BJ (cell line): ENCODE measurements at places on chromosomes 4 and X. TPM values are rescaled to one million over a fixed set of nuclear protein-coding genes. Genes with fewer than 3 reads are reported as not detected.

- no peak for DNase-seq
Measured at GRCh38 chr4:17866810-17867209, 56.0 kb downstream of the NCAPG start.

DNA sequence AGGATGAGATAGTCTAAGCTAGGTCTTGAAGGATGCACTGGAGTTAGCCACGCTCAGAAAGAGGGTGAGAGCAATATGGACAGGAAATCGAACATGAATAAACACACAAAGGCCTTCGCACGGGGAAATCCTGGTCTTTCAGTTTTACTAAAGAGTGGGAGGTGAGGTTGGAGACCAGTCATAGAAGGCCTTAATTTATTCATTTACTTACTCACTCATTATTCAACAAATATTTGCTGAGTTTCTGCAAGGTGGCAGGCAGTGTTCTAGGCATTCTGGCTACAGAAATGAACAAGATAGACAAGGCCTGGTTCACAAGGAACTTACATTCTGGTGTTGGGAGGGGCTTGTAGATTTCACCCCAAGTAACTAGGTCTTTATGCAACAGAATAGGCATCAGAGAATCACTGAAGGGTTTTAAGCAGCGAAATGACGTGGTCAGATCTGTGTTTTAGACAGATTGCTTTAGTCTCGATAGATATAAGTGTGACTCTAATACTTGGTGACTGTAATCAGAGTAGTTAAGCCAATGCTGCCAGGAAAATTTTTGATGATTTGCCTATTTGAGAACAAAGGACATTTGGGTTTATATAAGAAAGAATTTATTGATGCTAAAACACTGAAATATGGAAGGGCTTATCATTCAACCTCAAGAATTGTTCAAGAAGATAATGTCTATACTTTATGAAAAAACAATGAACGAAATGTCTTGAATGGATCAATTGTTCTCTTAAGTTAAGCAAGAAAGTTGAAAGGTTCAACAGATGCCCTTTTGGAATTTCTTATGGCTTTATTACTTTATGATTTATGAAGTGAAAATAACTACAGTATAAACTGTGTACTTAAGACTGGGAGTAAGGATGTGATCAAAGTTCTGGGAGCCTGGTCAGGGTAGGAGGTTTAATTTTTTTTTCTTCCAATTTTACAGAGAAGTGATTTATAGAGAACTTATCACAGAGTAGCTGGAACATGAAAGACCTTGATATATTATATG is 184.4 kb upstream of the CASK start:
- no peak for DNase-seq

- DNase-seq = no peak
Measured at GRCh38 chr4:180285796-180286195, 1957.4 kb upstream of the TENM3 start.

DNA sequence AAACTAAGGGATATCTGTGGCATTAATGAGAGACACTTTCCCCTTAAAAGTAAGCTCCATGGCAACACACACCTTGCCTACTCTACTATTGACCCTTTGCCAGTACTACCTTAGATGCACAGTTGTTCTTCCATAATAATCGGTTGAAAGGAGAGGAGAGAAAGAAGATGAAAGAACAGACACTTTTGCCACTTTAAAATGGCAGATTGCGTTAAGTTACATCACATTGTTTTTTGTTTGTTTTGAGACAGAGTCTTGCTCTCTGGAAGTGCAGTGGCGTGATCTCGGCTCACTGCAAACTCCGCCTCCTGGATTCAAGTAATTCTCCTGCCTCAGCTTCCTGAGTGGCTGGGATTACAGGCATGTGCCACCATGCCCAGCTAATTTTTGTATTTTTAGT is 239.8 kb downstream of the SCFD2 start:
- no peak for DNase-seq

DNA sequence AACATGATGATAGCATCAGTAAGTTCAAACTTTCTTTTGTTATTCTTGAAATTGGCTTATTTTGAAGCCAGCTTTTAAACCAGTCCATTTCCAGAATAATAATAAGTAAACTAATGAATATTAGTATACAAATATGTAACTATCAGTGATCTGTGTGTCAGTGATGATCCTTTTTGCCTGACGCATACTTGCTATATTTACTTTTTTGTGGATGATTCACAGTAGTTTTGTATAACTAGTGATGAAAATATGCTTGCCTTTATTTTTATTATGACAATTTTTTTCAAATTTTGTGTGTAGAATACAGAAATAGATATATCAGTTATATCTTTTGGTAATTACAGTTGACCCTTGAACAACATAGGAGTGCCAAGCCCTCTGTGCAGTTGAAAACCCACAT is 49.5 kb downstream of the USP53 start:
- DNase-seq = no peak

- DNase-seq = peak; percentile 69
Measured at GRCh38 chr4:149885896-149886295, 70.3 kb upstream of the IQCM start.

Gene CORIN
- 19.3 and 22.1 TPM in 2 replicates for polyA plus RNA-seq

Gene DDIT4L
- polyA plus RNA-seq = 1.2 and 1.6 TPM in 2 replicates

Gene BST1
- polyA plus RNA-seq = 38.5 and 39.1 TPM in 2 replicates
